D721Med (cell line): ENCODE measurements at places on chromosomes 6 and 20.

GRCh38 chr6:1470040-1470439 is 80.7 kb downstream of the FOXF2 start:
- DNase-seq: no peak

DNA sequence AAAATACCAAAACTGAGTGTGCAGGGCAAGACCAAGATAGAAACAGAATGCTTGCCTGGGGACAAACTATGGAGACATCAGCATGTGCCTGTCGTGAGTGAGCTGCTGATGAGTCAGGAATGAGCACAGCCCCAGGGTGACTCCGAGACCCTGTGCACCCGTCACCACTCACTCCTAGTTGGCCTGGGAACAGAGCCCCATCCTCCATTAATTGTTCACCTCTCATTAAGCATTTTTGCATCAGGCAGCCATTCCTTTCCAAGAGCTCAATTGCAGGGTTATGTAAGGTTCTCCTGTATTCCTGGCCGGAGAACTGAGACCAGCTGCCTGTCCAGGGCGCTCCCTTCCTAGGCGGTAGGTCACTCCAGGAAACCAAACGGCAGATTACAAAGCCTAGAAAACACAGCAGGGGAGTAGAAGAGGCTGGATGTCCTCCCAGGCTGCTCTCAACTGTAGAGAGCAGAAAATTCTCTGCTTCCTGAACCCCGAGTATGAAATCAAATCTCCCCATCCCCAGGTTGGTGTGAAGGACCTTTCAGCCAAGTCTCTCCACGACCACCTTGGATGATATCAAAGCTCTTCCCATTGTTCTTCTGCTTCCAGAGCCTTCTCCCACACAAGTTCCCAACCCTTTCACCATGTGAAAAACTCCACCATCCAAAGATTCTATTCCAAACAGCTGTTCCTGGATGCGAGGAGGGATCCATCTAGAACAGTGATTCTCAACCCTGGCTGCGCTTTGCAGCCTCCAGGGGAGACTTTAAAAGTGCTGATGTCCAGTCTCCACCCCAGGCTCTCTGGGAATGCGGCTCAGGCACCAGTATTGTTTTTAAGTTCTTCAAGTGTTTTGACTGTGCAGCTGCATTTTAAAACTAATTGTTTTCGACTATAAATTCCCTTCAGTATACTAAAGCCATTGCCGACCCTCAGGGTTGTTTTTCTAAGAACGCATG is 532.6 kb upstream of the JARID2 start:
- DNase-seq: no peak

GRCh38 chr6:111215131-111215530 is 127.8 kb downstream of the SLC16A10 start:
- DNase-seq: no peak

DNA sequence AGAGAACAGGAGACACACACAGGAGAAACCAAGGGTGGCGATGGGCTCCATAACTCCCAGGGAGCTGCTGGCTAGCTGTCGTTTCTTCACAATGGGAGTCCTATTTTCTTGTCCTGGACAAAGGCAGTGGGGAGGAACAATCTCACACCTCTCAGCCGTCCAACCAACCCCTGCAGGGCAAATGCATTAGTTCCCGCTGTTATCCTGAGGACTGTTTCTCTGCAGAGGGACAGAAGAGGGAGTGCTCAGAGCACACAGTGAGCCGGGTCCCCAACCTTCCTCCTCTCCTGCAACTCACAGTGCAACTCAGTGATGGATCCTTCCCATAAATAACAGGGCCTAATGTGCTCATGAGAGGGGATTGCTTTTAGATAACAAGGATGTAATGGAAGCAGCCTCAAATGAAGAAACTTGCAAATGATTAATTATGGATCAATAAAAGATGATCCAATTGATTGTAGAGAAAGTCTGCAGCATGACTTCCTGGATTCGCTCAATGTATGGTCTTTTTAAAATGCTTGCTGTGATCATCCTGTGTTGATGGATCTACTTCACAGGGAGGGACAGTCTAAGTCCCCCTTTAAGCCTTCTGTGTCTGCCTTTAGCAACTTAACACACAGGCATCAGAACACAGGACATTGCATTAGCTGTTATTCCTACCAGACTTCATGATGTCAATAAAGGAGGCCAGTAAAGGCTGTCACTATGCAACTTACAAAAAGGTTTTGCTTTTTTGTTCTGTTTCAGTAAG is 453.4 kb upstream of the AGPAT4 start:
- no peak for DNase-seq

- no peak for DNase-seq
Observed at GRCh38 chr6:100879317-100879716, 1.8 kb downstream of the ASCC3 start.

DNA sequence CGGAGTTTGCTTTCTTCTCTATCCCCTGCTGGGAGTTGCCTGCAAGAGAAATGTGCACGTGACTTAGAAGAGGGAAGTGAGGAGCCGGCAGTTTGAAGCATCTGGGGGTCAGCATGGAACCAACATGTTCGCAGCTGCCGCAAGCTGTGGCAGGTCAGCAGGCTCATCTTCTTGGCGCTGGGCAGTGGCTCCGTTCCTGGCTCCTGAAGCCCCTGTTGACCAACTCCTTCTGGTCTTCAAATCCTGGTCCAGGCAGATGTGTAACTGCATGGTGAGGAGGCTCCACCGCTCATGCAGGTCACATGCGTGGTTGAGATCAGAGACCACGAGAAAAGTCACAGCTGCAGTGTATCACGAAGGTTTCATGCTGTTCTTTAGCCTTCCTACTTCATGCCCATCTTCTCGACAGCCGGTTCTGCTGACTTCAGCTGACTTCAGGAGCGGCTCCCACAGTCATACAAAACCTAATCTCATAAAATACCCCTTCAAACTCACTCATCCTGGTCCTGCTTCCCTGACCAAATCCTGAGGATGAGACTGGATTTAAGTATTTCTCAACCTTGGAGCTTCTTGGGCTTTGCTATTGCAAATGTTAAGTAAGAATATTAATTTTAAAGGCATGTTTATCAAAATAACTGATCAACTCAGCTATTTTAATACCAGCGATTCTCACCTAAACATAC is 44.9 kb upstream of the BCAS1 start:
- no peak for DNase-seq

- DNase-seq: no peak
Observed at GRCh38 chr6:19492636-19493405, 344.3 kb upstream of the ID4 start.

GRCh38 chr6:1363729-1364572 is 25.4 kb upstream of the FOXF2 start:
- no peak for DNase-seq

GRCh38 chr6:10518557-10519407 is 2.4 kb upstream of the GCNT2 start:
- no peak for DNase-seq

DNA sequence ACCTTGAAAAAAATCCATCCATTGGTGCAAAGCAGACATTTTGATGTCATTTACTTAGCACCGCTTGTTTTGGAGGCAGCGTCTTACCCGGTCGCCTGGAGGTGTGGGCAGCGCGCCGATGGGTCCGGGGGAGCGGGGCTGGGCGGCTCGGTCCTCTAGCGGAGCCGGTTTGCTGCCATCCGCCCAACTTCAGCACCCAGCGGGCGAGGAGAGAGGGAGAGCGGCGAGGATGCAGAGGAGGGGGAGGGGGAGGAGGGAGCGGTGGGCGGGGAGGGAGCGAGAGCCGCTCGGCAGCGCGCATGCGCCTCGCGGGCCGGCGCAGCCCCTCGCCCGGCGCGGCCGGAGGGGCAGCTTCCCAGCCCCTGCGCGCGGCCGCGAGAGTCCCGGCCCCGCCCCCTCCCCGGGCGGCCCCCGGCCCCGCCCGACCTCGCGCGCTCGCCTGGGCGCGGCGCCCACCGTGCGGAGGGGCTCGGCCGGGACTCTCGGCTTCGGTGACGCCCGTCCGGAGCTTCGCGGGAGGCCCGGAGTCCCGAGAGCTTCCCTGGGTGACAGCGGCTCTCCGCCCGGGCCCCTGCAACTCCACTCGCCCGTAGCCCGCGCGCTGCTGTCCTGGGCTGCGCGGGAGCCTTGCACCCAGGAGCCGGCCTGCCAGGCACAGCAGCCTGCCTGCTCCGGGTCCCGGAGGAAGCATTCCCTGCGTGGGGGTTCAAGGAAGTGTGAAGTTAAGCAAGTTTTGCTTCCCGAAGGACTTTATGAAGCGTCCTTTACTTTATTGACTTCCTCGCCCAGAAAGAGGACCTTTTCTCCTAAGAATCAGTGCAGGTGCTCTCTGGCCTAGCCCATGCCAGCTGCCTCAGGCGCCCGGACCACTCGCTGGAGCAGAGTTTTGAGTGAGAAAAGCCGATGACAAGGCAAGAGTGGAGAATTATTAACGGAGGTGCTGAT is at the start of gene RGS17:
TSS of gene RGS17 (minus strand) at position 246 of the 945 bp plus-strand sequence. CDS start 87,264 bp downstream, outside the sequence.
- peak; percentile 81 for DNase-seq

DNA sequence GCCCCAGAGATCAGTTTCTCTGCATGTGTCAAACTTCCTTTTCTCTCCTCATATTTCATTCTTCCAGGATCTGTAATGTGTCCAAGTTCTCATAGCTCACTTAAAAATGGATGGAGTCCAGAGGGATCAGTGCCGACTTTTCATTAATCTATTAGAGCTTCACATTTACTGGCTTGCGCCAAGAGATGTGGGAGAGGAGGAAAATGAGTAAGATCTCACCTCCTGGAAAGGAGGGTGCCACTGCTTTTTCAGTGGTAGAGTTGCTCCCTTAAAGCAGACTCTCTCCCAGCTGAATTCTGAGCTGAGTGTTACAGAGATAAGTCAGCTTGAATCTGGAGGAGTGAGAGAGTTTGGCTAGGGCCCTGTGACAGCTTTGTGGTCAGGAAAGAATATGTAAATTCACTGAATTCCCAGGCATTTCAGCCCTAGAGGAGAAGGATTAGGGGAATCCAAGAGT is 175.9 kb downstream of the SOX4 start:
- DNase-seq: no peak

DNA sequence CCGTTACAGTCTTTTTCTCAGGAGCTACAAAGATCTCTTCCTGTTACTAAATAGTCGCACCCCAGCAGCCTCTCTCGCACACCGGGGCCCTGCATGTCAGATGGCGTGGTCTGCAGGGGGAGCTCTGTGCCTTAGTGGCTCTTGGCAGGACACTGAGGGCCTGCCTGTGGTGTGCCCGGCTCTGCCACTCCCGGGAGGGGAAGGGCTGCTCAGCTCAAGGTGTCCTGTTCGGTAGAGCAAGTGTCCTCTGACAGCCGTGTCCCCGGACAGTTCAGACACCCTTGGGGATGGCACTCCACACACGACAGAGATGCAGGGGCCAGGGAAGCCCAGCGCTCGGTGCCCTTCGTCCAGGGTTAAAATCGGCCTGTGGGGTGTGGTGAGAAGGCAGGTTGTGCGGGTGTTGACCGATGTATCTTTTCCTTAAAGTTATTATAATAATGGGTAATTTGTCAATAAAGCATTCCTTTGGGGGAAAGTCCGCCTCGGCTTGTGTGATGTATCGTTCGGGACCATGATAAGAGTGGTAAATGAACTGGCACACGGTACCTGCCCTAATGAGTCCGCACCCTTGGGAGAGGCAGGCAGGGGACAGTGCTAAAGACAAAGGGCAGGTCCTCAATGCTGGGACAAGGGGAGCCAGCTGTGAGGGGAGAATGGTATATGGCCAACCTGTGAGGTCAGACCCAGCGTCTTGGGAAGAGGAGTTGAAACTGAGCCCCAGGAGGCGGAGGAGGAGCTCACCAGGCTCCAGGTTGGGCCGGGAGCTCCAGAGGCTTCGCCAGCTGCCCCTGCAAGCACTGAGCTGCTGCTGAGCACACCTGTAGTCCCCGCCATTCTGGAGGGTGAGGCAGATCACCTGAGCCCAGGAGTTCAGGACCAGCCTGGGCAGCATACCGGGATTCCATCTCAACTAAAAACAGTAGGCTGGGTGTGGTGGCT is 3.6 kb upstream of the DNAJC5 start:
- DNase-seq: no peak

DNA sequence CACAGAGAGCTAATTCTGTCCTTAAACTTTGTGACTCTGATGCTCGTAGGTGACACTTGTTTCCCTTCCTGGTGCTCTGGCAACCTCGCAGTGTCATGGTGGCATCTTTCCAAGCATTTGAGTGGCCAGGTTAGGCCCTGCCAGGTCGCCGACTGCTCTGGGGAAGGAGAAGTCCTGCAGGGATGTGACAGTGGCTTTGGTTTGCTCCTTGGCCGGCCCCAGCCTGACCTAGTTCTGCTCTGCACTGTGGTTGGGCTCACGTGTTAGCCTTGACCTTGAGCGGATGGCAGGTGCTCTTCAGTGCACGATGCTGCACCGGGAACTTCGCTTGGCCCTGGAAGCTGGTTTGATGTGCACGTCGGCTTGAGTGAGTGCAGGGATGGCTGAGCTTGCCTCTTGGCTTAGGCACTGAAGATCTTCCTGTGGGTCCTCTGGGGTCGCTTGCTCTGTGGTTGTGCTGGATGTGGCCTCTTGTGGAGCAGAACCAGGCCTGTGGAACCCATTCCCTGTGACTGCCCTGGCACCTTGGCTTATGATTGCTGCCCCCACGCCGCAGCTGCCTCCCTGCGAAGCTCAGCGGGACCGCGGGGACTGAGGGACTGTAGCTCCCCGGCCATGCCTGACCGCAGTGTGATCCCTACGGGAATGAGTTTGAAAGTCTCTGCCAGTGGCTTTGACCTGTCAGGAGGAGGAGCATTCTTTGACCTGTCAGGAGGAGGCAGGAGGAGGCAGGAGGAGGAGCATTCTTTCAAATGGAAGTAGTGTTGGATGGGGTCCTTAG is 8.7 kb downstream of the OSBPL2 start:
- no peak for DNase-seq

DNA sequence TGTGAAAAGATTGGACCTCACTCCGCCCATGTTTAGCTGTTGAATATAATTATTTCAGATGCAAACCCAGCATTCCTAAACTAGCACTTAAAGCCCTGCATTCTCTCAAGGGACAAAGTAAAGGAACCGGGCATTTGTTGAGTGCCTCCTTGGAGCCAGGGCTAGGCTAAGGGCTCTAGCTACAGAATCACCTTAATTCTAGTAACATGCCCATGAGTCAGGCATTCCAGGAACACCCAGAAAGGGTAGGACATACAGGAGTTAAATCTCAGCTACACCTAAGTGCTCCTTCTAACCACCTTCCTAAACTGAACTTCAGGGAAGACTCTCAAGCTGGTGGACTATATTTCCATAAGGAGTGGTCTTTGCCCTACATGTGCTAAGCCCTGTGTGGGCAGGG is 89.4 kb downstream of the SLC24A3 start:
- DNase-seq: no peak

- no peak for DNase-seq
Observed at GRCh38 chr6:9943986-9944385, 470.9 kb downstream of the TFAP2A start.

- no peak for DNase-seq
Observed at GRCh38 chr20:21118782-21119181, 7.1 kb upstream of the KIZ start.
